ENCODE measurements at places on chromosomes 1 and 21. TPM values are rescaled to one million over a fixed set of nuclear protein-coding genes. Genes with fewer than 3 reads are reported as not detected.

Gene SPRR2A
- not detected for total RNA-seq

Gene AMIGO1
- 3.1 TPM for total RNA-seq

Gene BGLAP
- total RNA-seq, result not detected

DNA sequence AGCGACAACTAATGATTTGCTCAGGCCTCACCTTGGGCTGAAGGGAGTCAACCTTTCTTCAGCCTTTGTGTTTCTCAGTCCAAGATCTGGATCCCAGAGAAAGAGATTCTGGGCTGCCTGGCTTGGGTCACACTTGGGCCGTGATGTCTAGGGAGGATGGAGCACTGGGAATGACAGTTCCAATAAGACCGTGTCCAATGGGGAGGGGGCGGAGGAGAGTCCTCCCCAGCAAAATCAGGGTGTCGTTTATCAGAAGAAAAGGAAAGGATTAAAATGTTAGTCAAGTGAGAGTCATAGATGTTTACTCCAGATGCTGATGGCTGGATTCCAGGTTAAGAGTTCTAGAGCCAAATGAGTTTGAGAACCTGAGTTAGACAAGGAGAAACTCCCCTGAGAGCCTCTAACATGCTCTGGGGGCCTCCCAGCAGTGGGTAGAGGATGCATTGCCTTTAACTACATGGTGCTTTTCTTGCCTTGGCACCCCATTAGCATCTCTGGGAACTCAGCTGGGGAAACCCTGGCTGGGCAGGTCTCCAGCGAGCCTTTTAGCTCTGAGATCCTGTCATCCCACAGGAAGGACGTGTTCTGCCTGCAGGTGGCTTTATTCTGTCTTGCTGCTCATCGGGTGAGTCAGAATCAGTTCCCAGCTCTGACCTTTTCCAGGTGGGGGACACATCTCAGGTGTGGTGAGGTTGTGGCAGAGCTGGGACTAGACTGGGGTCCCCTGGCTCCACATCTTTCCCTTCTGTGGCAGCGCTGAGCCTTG, 22.2 kb downstream of the NIPAL3 start:
- DNase-seq, result no peak

DNA sequence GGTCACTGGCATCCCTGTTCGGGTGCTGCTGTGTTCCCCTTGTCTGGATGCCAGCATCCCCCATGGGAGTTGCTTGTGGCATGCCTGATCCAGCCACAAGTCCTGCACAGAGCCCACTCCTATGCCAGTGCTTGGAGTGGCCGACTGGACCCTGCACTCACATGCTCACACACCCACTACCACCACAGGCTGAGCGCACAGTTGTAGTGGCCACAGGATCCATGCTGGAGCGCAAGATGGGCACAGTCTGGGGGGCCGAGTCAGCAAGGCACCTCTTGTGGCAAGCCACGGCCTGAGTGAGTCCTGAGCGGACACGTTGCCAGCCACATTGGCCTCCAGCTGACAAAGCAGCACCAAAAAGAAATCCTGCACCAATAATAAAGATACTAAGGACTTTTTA, 661.6 kb upstream of the TMPRSS15 start:
- peak; percentile 72 for DNase-seq

- DNase-seq, result peak; percentile 81
Observed at GRCh38 chr1:246786606-246787238, 62.5 kb downstream of the SCCPDH start.

DNA sequence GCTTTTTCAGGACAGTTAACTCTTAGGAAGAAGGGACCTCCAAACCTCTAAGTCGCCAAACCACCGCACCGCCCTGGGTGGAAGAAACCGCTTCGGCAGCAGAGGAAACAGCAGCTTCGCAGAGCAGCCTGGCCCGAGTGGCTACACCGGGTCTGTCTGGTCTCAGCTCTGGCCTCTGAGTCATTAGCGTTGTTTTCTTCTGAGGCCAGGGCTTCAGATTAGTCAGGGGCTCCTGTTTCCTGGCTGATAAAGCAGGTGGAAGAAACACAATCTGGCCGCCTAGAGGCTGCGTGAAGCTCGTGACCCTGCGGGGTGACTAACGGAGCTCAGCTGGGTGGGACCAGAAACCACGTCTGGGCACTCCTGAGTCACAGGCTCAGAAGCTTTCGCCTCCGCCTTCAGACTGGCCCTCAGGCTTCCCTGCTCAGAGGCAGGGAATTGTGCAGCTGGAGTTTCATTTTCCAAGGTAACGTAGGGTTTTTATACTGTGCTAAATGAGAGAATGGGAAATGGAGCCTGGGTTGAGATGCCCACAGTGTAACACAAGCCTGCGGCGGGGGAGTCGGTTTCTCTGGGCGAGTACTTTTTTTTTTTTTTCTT, 44.9 kb downstream of the CHAF1B start:
- DNase-seq, result peak; percentile 89

- DNase-seq, result no peak
Observed at GRCh38 chr1:190494451-190494850, 16.8 kb upstream of the BRINP3 start.

DNA sequence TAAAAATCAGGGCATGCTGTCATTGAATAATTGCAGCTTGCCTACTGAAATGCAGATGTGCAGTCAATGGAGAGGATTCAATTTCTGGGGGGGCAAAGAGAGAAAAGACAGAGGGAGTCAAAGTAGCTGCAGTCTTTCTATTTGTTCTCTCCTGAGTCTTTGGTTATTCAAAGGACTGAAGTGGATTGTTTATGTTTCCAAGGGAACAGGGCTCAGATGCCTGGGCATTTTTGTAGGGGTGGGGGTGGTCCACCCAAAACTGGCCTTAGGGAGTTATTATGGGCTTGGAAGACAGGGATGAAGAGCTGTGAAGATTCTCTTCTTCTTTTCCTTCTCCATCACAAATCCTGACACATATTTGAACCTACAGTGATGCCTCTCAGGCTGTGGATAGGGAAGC, 408.8 kb upstream of the DAB1 start:
- DNase-seq, result no peak

GRCh38 chr1:54520631-54521321, 27.3 kb upstream of the ACOT11 start:
- DNase-seq, result no peak

DNA sequence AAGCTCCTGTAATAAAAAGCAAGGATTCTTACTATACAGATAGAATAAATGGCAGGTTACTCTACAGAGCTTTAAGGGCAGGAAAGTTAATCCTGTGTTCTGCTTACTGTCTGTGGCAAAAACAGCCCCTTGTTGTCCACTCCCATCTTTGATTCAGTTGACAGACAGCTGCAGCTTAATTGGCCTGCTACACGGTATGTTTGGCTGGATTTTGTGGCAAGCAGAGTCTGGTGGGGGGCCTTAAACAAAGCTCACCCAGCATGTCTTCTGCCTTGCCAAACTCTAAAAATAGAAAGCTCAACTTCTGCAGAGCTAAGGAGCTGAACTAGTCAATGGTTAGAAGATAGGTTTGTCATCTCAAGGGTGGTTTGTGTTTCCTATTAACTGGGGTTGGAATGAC, 407.2 kb downstream of the HLX start:
- DNase-seq, result no peak

DNA sequence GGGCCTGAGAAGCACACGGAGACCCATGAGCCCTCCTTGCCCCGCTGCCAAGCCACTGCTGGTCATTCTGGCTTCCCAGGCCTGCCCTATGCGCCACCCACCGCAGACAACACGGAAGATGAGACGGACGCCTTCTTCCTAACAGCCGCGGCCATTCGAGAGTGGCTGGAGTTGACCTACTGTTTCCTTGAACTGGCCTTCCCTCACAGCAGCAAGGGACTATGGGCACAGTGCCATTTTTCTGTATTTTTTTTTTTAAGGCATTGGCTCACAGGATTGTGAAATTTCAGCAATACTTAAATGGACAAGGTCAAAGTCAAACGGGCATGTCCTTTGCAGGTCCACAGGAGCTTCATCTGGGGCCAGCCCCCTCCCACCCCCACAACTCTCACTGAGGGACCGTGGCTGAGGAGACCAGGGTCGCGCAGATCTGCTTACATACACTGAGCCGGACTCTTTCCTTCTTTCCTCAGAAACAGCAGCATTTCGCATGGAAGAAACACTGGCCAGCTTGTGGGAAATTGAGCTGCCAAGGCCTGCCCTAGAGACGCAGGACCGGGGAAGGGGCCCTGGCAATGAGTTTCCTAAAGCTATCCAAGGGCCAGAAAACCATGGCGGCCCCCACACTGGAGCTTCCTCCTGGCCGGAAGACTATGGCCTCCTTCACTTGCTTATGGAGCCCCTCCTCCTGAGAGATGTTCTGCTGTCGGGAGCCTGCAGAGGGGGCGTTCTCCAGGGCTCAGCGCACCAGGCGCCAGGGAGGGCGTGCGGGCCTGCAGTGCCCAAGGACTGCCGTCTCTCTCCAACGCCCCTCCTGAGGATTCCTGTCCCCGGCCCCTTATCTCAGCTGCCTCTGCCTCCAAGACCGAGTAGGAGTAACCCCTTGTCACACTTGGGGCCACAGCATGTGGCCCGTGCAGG, 98.9 kb downstream of the PGBD5 start:
- no peak for DNase-seq

- no peak for DNase-seq
Observed at GRCh38 chr1:215005656-215006345, 76.7 kb upstream of the KCNK2 start.

DNA sequence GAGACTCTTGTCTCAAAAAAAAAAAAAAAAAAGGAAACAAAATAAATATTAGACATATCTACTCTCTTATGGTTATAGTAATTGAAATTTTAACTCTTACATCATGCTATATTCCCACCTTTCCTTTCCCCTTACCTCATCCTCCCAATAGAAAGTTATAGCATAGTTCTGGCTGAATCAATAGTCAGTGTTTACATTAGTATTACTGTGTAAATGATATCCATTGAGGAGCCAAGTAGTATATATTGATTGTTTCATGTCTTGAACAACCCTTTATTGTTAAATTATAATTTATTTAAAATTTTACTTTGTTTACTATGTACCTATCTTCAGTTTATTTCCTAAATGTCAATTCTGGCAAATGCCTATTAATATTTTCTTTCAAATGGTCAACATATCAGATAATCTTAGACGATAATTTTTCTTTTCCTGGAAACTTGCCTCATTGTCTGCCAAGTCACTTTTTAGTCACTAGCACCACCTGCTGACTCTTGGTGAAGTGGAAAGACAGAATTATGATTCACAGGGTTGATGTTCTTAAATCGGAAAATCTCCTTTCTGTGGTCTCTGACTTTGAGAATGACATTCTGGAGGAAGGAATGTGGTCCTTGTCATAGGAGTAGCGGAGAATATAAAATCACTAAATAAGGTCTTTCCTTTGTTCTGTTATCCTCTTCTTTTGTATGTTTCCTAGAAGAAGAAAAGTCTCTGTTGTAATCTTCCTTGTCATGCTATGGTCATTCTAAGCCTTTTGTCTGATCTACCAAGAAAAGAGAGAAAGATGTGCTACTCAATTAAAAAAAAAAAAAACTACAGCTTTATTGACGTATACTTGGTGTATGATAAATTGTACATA, 8.6 kb downstream of the HJV start:
- no peak for DNase-seq

DNA sequence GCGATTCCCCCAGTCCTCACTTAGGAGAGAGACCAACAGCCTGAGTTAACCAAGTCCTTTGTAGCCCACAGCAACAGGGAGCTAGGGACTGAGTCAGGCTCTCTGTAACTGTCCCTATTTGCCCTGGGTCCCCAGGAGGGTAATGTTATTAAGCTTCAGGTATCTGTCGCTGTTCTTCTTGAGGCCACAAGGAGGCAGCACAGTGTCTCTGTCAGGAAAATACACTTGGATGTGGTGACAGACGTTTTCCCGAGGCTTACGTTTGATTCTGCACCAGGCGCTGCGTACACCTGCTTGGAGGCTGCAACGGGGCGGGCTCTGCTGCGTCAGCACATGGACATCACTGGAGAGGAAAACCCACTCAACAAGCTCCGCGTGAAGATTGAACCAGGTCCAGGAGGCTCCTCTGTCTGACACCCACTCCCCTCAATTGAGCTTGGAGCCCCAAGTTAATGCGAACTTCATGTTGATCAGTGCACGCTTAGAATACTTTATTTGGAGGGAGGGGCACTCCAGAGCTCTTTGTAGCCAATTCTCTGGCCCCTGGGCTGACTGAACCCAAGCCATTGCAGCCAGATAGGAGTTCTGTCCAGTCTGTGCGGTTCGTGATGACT, 10.7 kb upstream of the ELF3 start:
- DNase-seq, result no peak

GRCh38 chr1:18819986-18820790, 39.3 kb downstream of the TAS1R2 start:
- DNase-seq, result no peak

DNA sequence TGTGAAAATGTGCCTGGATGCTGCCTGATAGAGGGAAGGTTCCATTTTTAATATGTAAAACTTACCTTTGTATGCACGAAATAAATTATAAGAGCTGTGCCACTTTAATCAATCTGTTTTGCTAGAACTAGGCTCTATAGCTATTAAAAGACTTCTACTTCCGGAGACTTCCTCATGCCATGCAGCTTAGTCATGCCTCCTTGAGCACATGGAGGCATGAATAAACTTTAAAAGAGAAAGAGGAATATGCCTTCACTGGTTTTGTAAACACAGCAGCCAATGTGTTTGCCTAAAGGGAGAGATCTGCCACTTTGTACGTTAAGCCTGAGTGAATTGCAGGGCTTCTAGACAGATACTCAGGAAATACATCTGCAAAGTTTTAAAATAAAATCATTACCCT, 604.6 kb downstream of the LRRIQ3 start:
- no peak for DNase-seq

DNA sequence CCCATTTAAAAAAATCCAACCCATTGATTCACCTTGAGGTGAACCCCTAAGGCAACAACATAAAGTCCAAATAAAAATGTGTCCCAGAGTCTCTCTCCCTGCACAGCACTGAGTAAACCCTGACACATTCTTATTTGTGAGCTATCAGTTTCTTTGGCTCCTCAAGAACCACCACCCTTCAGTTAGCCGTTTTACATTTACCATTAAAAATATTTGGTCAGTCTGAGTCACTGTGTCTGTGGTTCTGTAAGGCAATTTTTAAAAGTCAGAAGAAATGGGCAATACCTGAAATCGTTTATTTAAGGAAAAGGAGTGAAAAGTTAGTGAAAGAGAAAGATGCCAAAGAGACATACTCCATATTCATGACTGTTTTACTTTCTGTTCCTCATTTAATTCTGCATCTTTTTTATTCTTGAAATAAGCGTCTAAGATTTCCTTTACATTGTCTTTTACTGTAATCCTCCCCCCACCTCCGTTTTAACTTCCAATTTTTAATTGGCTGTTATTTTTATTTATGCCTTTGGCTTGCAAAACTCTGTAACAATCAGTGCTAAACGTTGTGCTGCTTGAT, 91.7 kb upstream of the IVNS1ABP start:
- no peak for DNase-seq
